SJCRH30 (cell line): ENCODE measurements at places on chromosomes 3 and 15. TPM values are rescaled to one million over a fixed set of nuclear protein-coding genes. Genes with fewer than 3 reads are reported as not detected.

DNA sequence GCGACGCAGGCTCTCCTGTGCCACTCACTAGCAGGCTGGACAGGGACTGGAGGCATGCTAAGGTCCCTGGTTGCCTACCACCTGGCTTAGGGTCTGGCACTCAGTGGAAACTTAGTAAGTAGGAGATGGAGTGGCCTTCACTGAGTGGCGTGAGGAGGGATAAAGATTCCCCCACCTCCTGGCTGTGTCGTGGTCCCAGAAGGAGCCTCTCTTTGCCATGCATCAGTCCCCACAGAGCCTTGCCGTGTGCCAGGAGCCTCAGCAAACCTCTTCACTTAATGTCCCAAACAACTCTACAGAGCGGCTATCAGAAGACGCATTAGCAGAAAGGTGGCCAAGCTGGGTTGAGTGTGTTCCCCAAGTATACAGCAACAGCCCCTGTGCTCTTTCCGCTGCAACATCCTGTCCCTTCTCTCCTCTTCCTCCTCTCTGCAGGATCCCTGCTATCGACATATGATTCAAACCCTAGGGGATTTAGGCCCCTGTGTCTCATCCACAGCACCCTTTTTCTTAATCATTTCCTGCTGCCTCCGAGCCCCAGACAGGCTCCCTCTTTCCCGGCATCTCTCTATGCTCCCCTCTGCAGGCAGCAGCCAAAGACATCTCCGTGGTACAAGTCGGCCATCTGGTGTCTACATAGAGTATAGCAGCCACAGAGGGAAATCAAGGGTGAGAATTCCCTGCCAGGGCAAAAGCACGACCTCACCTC is 66.7 kb downstream of the SLC6A1 start:
- no peaks in the 10 kb centered on the region for H3K36me3 ChIP-seq
- no peaks in the 10 kb centered on the region for H3K27me3 ChIP-seq
- H3K4me3 ChIP-seq: no peak overlapping the region
- H3K4me1 ChIP-seq: no peaks in the 10 kb centered on the region
- no peak overlapping the region for H3K27ac ChIP-seq
- DNase-seq: peak; percentile 76

DNA sequence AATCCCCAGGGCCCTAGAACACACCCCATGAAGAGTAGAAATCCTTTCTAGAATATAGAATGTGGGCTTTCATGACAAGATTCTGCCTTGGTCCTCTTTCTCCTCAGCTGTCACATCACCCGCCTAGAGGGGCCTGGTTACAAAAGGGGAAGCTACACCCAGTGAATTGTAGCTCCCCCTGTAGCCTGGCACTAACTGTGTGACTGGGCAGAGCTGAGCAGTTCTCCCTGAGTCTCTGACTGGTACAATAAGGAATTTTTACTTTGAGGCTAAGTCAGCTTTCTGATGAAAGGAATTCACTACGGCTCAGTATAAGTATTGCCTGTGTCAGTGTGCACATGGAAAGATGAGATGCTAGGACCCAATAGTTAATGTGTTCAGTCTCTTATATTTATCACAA is 28.7 kb upstream of the ZNF148 start:
- no peaks in the 10 kb centered on the region for H3K36me3 ChIP-seq
- H3K4me1 ChIP-seq: no peaks in the 10 kb centered on the region
- no peak overlapping the region for H3K27ac ChIP-seq
- no peak overlapping the region for H3K4me3 ChIP-seq
- no peak for DNase-seq
- no peaks in the 10 kb centered on the region for H3K27me3 ChIP-seq

DNA sequence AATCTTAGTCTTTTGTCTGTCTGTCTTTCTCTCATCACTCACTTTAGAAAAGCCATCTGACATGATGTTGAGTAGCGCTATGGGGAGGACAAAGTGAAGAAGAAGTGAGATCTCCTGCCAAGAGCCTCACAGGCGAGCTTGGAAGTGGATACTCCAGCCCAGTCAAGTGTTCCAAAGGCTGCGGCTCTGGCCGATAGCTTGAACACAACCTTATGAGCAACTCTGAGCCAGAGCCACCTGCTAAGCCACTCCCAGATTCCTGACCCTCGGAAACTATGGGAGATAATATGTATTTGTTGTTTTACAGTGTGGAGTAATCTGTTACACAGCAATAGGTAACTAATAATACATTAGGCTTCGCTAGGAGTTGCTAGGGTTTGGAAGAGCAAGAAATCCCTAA is 76.2 kb downstream of the MB21D2 start:
- no peaks in the 10 kb centered on the region for H3K27me3 ChIP-seq
- H3K4me3 ChIP-seq: no peak overlapping the region
- H3K4me1 ChIP-seq: peaks cover 28% of the 10 kb centered on the region
- no peaks in the 10 kb centered on the region for H3K36me3 ChIP-seq
- no peak for DNase-seq

DNA sequence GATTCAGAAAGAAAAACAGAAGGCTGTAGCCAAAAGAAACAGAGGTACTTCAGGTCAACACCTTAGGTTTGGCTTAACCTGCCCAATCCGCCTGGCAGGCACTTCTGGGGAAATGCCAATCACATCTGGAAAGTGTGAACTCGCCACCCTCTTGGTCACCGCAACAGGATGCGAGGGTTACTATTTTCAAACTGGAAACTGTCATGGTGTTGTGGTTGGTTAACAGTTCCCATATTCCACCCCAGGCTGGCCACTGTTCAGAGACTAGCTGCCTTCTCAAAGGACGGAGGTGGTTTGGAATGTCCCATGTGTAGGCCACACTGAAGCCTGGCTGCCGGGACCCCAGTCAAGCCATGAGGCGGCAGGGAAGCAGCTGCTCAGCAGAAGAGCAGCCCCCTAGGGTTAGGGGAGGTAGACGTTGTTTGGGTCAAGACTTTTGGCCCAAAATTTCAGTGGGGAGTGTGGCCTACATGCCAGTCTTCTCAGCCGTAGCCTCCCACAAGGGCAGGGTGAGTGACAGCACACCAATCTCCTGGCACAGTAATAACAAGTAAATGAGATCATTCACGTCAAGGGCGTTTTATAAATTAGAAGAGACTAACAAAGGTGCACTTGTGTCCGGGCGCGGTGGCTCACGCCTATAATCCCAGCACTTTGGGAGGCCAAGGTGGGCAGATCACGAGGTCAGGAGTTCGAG is 54.6 kb downstream of the UMPS start:
- H3K27ac ChIP-seq: no peak overlapping the region
- H3K4me1 ChIP-seq: peaks cover 48% of the 10 kb centered on the region
- no peak overlapping the region for H3K4me3 ChIP-seq
- H3K27me3 ChIP-seq: no peaks in the 10 kb centered on the region
- H3K36me3 ChIP-seq: no peaks in the 10 kb centered on the region; the same call in 1 of the 2 replicates
- no peak for DNase-seq

- H3K36me3 ChIP-seq: no peaks in the 10 kb centered on the region
- no peaks in the 10 kb centered on the region for H3K4me1 ChIP-seq
- no peak overlapping the region for H3K4me3 ChIP-seq
- no peaks in the 10 kb centered on the region for H3K27me3 ChIP-seq
These were observed 10.6 kb downstream of the LRIG1 start for GRCh38 chr3:66490214-66490613.

DNA sequence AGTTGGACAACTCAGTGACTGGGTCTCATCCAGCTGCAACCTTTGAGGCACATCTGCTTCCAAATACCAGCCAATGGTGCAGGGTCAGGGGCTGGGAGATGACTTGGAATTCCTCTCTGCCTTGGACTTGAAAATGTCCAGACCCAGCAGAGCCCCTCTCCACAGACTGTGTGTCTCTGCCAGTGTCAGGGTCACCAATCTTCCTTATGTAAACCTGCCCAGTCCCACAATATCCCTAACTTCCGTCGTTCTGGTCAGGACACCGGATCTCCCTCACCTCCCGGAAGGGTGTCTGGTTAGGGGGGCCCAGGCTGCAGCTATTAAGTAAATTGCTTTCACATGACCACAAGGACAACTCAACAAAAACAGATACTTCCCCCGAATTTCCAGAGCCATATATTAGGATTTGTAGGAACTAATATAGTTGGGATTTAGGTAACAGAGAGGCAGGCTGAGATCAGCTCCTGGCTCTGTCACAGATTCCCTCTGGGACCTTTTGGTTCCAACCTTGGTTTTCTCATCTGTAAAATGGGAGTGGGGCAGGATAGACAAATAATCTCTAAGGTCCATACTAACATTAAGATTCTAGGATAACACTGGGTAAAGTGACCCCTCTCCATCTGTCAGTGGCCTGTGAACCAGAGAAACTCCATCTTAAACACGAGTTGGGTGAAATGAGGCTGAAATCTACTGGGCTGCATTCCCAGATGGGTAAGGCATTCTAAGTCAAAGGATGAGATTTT is 30.8 kb downstream of the IGDCC3 start:
- no peak overlapping the region for H3K4me3 ChIP-seq
- H3K36me3 ChIP-seq: no peaks in the 10 kb centered on the region
- DNase-seq: peak; percentile 47
- H3K27ac ChIP-seq: no peak overlapping the region
- H3K27me3 ChIP-seq: no peaks in the 10 kb centered on the region

C2CD4B gene
- not detected in 2 replicates for total RNA-seq

IQCF5 gene
- not detected in 2 replicates for total RNA-seq

ARHGAP11A gene
- total RNA-seq: 75.8 and 86.1 TPM in 2 replicates

MINAR1 gene
- 0.69 and 0.79 TPM in 2 replicates for total RNA-seq

MED12L gene
- not detected in 2 replicates for total RNA-seq

IL5RA gene
- not detected in 2 replicates for total RNA-seq

ZBBX gene
- not detected in 2 replicates for total RNA-seq
